ENCODE measurements at places on chromosomes 2 and 18. TPM values are rescaled to one million over a fixed set of nuclear protein-coding genes. Genes with fewer than 3 reads are reported as not detected.

Gene ZNF385B
- not detected for polyA plus RNA-seq

Gene ACADL
- polyA plus RNA-seq: not detected

Gene TFCP2L1
- polyA plus RNA-seq: not detected

Gene DSC2
- 0.04 TPM for polyA plus RNA-seq
